Astrocyte of the hippocampus (primary cell): ENCODE measurements at places on chromosomes 1 and 21.
A peak's percentile ranks its signal among the peaks of the same experiment; 100 is the strongest.

DNA sequence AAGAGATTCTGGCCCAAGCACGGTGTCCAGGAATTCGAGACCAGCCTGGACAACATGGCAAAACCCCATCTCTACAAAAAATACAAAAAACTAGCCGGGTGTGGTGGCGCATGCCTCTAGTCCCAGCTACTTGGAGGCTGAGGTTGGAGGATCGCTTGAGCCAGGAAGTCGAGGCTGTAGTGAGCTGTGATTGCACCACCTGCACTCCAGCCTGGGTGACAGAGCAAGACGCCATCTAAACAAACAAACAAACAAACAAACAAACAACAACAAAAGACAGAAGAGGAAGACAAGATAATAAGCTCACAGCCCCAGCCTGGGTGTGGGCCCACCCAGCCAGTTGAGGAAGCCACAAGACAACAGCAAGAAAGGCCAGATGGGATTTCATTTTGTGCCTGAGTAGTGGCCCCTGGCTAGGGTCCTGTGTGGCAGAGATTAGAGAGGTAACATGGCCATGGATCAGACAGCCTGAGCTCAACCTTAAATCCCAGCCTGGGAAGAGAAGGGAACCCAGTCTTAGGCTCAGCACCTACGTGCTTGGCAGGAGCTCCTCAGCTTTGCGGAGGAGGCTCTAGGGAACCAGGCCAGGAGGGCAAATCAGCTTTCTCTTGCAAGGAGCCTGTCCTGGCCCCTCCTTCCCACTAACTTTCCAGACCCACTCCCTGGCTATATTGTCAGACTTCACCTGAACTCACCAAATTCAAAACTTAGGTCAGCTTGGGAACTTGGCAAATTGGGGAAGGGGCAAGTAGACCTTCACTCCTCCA is 4.9 kb upstream of the BEST4 start:
- no peak for DNase-seq

DNA sequence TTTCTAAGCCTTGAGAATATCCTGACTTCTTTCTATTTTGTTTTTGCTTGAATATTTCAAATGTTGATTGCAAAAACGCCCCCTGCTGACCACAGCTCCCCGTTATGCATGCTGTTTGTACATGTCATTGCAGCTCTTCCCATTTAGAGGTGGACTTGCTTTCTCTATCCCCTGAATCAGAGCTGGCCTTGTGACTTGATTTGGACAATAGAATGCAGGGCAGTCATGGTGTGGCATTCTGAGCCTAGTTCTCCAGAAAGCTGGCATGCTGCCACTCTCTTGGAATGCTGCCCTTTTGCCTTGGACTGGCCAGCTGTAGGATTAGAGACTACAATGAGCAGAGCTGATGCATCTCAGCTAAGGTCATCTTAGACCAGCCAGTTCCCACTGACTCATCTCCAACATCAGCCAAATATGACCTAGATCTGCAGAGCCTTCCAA is 1561.5 kb downstream of the MRPL39 start:
- DNase-seq: peak; percentile 90

GRCh38 chr1:74534241-74534640 is 21.8 kb upstream of the LRRC53 start:
- peak; percentile 88 for DNase-seq

DNA sequence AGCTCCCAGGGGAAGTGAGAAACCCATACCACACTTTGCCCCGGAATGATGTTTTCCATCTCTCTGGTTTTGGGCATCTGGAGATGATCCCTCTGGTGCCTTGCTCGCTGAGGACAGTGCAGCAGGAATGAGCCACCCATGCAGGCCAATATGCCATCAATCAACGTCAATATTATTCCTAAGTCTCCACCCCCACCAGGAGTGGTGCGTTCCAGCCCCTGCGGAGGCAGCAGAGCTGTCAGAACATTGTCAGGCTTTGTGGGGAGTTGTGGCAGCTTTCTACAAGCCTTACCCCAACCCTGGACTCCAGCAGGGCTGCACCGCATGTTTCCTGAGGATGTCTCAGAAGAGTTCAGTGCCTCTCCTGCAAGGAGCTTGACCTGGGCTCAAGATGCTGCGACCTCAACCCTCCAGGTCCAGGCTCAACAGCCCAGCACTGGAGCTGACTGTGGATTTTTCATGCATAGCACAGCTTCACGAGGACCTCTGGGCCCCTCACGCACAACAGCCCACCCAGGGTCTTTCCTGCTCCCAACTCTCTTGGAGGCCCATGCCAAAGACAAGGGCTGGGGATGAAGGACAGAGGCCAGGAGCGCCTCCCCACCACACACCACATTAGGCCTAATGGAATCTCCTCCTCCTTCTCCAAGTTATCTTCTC is 67.5 kb downstream of the PSMG1 start:
- DNase-seq: no peak

DNA sequence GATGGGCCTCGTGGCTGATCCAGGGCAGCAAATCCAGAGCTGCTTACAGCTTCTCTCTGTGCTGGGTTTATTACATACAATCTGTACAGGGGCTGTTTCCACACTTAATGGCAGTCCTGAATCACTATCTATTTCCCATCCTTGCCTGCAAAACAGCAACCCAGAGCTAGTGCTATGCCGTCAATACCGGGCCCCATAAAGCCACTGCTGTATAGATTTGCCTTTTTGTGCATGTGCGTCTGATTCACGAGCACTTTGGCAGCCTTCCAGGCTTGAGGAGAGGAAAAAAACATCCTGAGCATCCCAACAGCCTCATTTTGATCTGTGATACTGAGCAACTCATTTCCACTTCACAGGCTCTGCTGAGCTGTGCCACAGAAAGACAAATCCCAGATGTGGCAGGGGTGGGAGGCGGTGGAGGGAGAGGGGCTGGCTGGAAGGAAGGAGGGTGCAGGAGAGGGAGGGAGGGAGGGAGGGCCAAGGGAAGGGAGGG is 65.2 kb upstream of the TARBP1 start:
- DNase-seq: peak; percentile 88

- no peak for DNase-seq
These were observed 2.6 kb downstream of the LRRIQ3 start for GRCh38 chr1:74195339-74195738.

- DNase-seq: no peak
These were observed 33.3 kb downstream of the LAMB3 start for GRCh38 chr1:209618756-209619420.

- no peak for DNase-seq
These were observed 16.0 kb downstream of the CHD5 start for GRCh38 chr1:6163973-6164617.

GRCh38 chr1:203640723-203641502 is 14.3 kb downstream of the ATP2B4 start:
- DNase-seq: no peak

DNA sequence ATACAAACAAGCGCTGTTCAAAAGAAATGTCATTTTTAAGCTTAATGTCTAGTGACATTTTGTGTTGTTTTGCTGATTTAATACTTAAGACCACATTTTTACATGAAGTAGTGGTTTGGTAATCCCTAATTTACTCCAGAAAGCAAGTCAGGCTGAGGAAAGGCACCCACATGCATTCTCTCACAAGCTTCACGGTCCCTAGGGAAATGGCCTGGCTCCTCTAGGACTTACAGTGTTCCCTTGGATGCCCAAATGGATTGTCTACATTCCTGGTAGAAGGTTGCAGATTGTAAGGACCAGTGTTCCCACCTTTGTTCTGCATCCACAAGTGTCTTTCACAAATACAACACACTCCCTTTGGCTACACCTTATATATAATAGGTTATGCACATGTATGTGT is 9.5 kb downstream of the GPSM2 start:
- no peak for DNase-seq

DNA sequence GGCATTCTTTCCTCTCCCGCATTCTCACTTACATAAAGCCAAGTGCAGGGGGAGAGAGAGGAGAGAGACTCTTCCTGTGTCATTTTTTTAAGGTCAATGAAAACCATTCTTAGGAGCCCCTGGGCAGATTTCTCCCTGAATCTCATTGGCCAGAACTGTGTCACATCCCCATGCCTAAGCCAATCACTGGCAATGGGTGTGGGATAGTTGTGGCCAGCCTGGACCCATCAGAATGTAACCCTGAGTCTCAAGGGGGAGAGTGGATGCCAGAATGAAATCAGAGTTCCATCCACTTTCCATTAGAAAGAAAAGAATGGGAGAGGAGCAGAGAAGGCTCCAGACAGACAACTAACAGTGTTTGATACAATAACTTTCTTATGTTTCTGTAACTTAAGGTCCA is 31.2 kb upstream of the COQ8A start:
- no peak for DNase-seq

- peak; percentile 9 for DNase-seq
These were observed 87.0 kb upstream of the WARS2 start for GRCh38 chr1:119227456-119227855.

DNA sequence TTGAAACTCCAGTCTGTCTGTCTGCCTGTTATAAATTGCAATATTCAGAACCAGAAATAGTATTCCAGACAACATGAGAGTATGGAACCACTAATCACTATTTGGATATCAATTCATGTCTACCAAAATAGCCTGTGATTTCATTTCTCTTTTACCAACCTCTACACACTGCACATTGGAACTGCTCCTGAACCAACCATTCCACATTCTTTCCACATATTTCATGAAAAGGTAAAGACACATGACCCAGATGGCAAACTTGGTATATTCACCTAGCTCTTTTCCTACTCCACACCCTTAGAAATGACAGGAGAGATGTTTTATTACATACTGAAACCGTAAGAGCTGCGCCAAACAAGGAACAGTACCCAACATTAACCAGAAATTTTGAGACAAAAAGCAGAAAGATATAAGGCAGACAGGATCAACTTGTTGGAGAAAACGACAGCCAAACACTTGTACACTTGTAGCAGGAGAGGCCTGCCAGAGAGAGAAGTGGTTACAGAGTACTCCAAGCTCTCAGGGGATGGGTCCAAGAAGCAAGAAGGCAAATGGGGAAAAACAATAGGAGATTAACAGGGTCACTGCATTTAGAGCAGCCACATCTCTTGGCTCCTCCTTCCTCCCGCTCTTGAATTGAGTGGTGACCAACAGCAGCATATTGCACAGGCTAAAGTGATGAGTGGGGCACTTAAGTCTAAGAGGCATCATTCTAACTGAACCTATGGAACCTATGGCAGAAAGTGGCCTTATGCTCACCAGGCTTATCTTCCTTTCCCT is 148.7 kb downstream of the SETD4 start:
- no peak for DNase-seq

- no peak for DNase-seq
These were observed 10.0 kb downstream of the GALNT2 start for GRCh38 chr1:230077011-230077410.

DNA sequence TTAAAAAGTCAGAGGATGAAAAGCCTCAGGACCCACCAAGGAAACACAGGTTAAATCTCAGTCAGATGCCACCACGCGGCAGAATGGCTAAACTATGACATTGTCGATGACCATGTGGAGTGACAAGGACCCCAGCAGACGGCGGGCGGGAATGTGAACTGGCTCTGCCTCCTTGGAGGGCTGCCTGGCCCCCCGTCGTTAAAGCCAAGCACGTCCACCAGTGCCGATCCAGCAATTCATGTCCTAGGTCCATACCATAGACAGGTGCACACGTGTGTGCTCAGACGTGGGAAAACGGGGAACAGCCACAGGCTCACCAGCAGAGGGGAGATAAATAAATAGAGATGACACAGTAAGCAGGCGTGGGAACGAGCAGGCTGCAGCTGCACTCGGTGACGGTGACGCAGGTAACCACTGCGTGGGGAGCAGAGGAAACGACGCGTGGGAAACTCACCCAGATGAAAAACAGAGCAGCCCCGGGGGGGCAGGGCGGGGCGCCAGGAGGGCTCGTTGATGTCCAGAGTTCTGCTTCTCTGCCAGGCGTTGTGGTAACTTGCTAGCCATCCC is 28.3 kb upstream of the PCBP3 start:
- no peak for DNase-seq

DNA sequence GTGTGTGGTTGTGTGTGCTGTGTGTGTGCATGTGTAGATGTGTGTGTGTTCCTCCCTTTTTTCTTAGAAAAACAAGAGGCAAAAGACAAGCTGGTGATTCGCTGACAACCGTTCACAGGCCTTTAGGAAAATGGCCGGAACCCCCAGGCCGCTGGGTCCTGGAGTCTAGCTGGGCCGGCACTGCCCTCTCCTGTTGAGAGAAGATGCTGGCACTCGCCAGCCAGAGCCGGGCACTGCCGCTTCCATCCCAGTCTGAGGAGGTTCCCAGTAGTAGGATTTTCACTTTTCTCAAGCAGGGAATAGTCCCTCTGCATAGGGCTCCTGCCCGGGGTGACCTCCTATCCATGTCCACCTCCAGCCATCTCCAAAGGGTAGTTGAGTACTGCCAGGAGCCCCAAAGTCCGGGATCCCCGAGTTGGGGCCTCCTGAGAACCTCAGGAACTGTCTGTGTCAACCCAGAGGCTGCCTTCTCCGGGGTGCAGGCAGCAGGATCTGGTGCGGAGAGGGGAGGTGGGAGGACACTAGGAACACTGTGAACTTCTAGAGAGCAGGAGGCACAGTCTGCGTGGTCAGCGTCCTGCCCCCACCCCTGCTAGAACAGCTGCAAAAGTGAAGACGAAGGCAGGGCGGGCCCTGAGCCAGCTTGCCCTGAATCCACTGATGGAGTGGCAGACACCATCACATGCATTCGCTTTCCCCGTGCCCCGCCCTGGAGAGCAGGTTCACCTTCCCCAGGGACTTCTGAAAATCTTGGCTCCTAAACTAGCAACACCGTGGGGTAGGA is 44.1 kb upstream of the ARHGEF16 start:
- peak; percentile 90 for DNase-seq

DNA sequence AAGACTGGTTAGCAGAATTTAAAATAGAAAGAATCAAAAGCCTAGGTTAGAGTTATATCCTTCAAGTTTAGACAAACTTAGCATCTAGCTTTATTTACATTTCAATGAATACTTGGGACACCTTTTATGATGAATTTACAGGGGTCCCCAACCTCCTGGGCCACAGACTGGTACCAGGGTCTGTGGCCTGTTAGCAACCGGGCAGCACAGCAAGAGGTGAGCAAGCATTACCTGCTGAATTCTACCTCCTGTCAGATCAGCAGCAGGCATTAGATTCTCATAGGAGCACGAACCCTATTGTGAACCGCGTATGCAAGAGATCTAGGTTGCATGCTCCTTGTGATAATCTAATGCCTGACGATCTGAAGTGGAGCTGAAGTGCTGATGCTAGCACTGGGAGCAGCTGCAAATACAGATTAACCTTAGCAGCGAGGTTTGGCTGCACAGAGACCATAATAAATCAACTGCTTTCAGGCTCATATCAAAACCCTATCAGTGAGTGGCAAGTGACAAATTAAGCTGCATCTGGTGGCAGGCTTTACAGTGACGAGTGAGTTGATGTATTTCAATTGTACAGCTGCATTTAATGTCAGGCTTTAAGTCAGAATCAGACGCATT is 82.0 kb downstream of the UCHL5 start:
- no peak for DNase-seq
